ENCODE measurements at places on chromosomes 4 and X.

DNA sequence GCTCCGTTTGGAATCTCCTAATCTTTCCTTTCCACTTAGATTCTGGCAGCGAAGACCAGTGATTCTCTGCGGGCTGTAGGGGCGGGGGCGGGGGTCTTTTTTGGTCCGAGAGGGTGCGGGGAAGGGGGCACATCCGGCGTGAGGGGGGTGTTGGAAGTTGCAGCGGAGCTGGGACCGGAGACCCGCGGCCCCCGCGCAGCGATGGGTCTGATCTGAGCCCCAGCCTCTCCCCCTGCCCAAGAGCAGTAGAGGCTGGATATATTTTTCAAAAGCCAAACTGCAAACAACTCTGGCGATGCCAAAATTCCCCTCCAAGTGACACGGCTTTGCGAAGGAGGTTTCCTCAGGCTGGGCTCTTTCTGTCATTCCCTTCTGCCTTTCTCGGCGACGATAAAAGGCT lies 355 bp downstream of the GRID2 start:
- DNase-seq, result peak; percentile 23

DNA sequence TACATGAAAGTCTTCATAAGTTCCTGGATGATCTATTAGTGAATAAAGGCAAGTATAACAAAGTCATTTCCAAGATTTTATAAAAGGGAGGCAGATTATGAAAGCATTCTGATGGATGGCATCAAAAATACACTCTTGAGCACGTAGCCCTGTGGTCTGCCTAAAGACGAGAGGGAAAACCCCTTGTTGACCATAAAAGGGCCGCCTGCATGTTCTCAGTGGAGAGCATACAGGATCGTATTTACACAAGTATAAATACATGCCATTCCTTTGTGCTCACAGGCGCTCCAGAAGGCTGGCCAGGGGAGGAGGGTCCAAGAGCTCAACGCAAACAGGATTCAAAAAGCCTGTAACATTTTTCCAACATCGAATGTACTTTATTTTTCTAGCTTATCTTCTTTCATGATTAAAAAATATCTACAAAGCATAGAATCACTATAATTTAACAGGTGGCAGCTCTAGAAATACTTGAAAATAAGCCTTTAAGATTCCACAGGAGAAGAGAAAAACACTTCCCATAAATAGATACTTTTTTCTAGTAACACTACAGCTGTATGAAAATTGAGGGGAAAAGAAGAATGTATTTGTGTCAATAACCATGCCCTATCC lies 29.6 kb downstream of the PDGFC start:
- DNase-seq, result no peak

GRCh38 chrX:7435822-7436221 lies 287.9 kb upstream of the PUDP start:
- DNase-seq, result no peak

GRCh38 chr4:88352062-88352740 lies 26.5 kb upstream of the HERC6 start:
- DNase-seq, result no peak

DNA sequence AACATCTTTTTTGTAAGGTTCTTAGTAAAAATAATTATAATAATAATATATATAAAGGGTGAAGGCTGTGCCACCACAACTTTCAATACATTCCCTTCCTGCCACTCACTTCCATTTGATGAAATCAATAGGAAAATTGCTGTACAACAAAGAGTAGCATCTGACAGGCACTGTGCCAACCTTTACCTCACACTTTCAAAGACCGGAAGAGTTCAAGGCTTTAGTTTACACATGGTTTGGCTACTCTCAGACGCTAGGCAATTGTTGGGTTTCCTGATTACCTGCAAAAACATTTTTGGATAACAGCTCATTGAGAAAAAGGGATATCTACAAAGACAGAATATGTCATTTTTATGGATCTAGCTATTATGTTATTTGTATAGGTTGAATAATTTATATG lies 5.5 kb upstream of the ING2 start:
- no peak for DNase-seq

DNA sequence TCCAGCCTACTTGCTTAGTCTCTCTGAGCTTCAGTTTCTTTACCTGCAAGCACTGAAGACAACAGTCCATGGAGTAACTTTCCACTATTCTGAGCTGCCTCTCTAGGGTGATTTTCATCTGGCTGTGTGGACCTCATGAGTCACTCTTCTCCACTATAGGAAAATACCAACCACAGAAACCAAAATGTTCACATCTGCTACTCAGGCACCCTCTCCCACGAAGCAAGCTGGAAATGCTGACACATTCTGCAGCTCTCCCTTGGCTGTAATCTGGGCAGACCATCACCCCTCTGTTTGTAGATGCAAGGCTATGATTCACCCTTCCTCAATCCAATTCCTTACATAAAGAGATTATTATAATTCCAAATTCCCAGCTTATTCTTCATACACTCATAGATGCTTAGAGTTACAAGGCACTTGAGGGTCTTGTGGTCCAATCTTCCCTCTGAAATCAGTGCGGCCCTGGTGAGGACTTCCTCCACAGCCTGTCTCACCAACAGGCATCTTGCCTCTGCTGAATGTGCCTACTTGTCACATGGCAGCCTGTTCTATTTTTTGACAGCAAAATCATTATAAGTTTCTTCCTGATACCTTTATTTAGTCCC lies 97.0 kb upstream of the LNX1 start:
- no peak for DNase-seq

- no peak for DNase-seq
These were observed 383.9 kb downstream of the RPA4 start for GRCh38 chrX:97267396-97268181.

DNA sequence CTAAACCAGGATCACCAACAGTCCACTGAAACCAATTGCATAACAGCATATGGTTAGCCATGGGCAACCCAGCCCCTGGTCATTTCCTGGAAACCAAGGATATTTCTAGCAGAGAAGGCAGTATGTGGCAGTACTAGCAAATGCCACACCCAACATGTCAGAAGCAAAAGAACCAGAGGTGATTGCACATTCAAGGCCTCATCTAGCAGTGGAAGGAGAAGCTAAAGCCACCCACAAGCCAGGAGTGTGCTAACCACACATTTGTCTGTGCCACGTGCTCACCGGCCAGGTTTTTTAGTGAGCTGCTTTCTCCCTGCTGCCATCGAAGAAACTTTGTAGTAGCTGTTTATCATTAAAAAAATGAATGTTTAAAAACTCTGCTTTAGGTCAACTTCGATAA lies 42.0 kb downstream of the TEC start:
- no peak for DNase-seq

GRCh38 chr4:11426731-11427120 lies 2.0 kb downstream of the HS3ST1 start:
- no peak for DNase-seq

GRCh38 chr4:97330917-97331316 lies 812.4 kb downstream of the STPG2 start:
- DNase-seq, result no peak

GRCh38 chrX:23435575-23435974 lies 100.9 kb downstream of the PTCHD1 start:
- no peak for DNase-seq

DNA sequence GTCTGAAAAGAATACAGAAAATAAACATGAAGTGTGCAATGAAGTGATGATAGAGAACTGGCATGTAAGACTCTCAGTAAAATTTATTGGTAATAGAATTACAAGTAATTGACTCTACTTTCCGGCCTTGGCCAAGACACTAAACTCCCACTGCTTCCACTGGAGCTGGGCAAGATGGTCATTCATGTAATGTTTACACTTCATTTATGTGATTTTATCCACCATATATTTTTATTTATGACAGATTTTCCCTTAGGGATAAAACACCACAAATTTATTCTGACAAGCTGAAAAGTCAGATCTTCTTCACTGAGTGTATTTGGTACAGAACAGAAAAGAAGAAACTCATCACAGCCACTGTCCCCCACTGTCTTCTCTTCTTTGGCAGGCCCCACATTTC lies 191.9 kb downstream of the SLC39A8 start:
- DNase-seq, result no peak

- DNase-seq, result no peak
These were observed 91.5 kb downstream of the UPRT start for GRCh38 chrX:75365243-75365975.

GRCh38 chrX:73448379-73448778 lies 1.5 kb downstream of the CDX4 start:
- peak; percentile 20 for DNase-seq

DNA sequence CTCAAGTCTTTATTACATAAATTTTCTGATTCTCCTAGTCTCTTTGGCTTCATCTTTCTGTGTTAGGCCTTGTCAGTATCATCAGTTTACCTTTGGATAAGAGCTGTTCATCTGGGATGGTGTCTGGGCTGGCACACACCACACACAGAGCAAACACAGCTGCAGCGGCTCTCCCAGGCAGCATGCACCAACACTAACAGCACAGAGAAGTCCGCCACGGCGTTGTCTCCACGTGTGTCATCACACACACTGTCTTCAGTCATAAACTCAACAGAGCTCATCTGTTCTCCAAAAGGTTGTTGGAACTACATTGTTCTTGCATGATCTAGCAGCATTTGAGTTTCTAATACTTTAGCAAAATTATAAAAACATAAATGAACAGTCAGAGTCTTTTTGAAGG lies 851.9 kb upstream of the FRG1 start:
- DNase-seq, result no peak

DNA sequence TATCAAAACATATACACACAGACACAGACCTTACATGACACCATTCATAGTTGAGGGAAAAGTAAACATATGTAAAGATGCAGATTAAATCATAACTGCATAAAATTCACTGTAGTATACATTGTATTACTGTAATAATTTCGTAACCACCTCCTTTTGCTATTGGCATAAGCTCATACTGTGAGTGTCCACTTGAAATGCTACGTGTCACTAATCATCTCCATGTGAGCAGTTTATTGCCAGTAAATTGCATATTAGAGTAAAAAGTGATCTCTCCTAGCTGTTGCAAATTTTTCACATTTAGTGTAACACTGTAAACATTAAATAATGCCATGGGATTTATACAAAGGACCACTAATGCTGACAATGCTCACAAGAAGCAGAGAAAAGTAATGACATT lies 256.7 kb upstream of the GNPDA2 start:
- DNase-seq, result no peak

DNA sequence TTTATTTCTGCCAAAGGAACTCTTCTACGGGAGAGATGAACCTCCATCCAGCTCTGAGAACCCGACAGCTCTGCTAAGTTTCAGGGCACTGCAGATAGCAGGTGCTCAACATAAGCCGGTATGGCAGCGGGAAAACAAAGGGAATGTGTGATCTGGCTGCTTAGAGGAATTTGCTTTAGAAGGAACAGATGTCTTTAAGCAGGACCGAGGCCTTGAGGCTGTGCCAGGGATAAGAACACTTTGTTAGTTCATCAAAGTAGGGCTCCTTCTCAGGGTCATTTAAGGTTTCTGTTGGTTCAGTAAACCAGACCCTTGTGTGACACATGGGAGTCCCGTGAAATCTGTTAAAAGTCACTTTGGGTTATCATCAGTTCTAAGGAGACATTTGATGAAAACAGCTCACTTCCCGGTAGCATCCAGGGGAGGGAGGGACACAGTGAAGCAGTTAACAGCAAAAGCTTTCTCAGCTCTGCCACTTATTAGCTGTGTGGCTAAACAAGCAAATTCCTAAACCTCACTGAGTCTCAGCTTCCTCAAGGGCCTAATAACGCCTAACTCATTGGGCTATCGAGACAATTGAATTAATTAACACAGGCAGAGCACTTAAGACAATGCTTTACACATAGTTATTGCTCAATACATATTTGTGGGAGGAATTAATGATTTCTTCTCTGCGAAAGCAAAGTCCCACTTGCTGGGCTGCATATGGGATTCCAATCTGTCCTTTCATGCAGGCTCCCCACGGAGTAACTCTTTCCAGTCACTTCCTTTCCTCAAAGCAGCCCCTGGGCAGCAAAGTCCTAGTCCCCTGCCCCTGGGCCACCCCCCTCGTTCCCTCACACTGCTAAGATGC lies 2.9 kb upstream of the FTSJ1 start:
- no peak for DNase-seq

GRCh38 chr4:59127743-59128142 lies 2017.6 kb upstream of the IGFBP7 start:
- no peak for DNase-seq

- no peak for DNase-seq
These were observed 47.0 kb downstream of the SPRY1 start for GRCh38 chr4:123443401-123444289.

GRCh38 chr4:1558205-1558604 lies 125.9 kb downstream of the FAM53A start:
- DNase-seq, result no peak

DNA sequence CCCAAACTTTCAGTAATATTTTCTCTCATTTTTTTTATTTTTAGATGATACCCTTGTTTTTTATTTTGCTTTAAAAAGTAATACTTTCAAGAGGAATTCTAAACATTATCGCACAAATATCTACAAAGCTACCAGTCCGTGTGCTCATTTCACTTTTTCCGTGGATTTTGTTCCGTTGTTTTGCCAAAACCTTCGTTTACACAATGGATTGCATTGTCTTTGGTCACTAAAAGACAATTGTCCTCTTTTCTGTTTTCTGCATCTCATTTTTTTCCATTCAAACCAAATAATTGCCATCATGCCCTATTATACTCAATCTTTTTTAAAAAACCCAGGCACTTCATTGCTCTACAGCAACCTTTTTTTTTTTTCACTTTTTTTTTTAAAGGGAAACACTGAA lies 214.9 kb downstream of the CXXC4 start:
- no peak for DNase-seq

DNA sequence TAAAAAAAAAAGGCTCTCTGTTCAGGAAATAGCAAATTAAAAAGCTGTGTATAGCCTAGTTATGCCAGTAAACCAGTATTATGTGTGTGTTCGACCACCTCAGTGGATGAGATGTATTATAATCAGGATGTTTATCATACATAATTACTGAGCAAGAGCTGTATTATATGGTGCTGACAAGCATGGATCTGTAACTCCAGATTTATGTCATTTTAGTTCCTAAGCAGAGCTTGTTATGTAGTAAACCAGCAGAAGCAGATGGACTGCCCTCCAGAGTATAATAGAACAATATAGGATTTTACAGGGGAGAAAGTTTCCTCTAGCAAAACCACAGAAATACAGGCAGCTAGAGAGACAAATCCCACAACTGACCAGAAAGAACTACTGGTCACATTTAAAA lies 627.4 kb upstream of the EPHA5 start:
- no peak for DNase-seq

DNA sequence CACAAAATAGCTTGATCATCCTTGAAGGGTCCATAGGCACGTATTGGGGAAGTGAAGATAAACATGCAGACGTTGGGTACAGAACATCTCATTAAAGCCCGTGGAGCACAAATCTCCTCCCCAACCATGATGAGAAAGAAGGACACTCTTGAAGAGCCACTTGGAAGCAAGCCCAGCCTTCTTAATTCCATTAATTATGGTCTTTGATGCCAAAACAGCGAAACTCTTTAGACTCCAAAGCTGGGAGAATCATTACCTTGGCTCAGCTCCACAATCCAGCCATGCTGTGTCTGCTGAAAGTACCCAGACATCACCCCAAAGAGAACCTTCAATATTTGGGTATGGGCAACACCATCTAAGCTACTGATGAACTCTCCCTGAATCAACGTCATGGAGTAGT lies 169.0 kb upstream of the MBNL3 start:
- no peak for DNase-seq

- DNase-seq, result no peak
These were observed 12.8 kb upstream of the NSUN7 start for GRCh38 chr4:40736910-40737309.

Data from glutamatergic neuron (in vitro differentiated cells).